ENCODE measurements at places on chromosomes 3 and 15.
A peak's percentile ranks its signal among the peaks of the same experiment; 100 is the strongest.

- DNase-seq = no peak
Measured at GRCh38 chr3:169945313-169945712, 21.3 kb upstream of the SEC62 start.

- no peak for DNase-seq
Measured at GRCh38 chr3:12508291-12508700, 24.0 kb downstream of the TSEN2 start.

DNA sequence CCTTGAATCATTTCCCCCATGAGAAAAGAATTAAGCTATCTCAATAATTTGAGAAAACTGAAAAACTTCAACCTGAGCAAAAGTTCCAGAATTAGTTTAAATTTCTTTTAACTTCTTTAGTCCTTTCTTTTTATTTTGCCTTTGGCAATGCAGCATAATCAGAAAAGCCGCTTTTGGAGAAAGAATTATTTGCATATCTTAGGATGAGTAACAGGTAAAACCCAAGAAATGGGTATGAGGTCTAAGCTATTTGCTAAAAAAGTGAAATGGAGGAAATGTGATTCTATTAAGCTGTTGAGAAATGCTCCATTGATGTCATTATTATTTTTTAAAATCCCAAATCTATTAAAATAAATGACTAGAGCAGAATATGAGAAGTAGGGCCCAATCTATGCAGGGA, 1238.3 kb upstream of the GBE1 start:
- no peak for DNase-seq

- no peak for DNase-seq
Measured at GRCh38 chr15:39188930-39189329, 391.9 kb upstream of the THBS1 start.

DNA sequence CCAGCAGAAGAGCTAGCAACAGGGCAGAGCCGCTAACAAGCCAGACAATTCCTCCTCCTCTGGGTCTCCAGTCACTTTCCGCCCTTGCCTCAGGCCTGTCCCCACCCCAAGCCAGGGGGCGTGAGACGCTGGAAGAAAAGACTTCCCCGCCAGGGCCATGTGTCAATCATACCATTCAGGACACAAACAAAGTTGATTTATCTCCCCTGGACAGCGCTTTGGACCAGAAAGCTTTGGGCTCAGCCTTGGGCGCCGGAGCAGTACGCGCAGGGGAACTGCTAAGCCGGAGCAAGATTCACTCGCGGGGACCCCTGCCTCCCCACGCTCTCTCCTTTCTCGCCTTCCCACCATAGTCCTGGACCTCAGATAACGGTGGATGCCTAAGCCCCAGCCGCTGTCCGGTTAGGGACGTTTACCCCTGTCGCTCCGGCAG, 479 bp downstream of the LRRC2 start:
- no peak for DNase-seq

GRCh38 chr3:89072642-89073041, 34.8 kb upstream of the EPHA3 start:
- no peak for DNase-seq

DNA sequence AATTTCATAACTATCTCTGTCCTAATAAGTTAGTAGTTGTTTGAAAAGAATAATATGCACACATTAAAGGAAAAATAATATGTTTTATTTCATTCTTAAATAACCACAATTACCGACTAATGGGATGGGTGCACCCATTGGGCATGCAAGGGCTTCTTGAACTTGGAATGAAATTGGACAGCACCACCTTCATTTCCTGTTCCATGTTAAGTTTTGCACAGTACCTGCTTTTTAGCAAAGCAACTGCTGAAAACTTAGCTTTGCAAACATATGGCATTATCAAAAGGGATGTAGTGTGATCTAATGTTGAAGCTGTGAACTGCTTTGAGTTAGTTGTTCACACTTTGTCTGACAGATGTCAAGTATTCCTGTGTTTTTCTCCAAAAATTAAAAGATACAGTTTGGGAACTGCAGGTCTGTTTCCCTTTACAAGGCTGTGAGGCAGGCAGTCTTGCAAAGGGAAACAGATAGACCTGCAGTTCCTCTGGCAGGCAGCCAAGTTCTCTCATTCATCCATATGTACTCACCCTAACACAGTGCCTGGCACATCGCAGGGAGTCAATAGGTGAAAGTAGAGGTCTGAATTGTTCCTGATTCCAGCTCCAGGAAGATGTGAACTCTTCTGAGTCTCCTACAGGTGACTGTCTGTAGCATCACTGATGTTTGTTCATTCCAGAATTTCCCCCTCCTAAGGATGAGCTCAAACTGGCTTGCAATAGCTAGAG, 64.3 kb upstream of the GOLGA8B start:
- DNase-seq = no peak

- DNase-seq = peak; percentile 92
Measured at GRCh38 chr15:88904624-88905327, 8.4 kb downstream of the MFGE8 start.

GRCh38 chr3:172654470-172654869, 56.4 kb downstream of the NCEH1 start:
- DNase-seq = no peak

- DNase-seq = no peak
Measured at GRCh38 chr3:107220538-107220937, 156.7 kb upstream of the CCDC54 start.

DNA sequence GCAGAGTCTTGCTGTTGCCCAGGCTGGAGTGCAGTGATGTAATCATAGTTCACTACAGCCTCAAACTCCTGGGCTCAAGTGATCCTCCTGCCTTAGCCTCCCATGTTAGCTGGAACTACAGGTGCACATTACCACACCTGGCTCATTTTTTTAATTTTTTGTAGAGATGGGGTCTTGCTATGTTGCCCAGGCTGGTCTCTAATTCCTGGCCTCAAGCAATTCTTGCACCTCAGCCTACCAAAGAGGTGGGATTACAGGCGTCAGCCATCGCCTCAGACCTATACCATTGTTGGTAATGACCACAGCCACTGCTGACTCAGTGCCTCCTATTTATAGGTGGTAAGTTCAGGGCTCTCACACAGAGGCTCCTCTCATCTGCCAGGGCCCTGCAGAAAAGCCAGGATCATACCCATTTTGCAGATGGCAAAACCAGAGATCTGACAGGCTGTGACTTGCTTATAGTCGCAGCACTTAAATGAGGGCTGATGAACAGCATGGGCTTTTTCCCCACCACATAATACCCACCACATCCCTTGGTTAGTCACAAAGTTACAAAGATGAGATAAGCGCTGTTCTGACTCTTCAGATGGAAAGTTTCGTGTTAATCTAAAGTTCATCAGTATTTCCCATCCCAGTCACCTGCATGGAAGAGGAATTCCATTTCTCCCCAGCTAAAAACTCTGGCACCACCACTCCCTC, 21.8 kb upstream of the SPATA12 start:
- no peak for DNase-seq

- DNase-seq = no peak
Measured at GRCh38 chr3:4751029-4751501, 228.2 kb upstream of the BHLHE40 start.

- DNase-seq = no peak
Measured at GRCh38 chr3:48034000-48034516, 17.8 kb upstream of the MAP4 start.

GRCh38 chr3:35523838-35524237, 115.5 kb upstream of the ARPP21 start:
- no peak for DNase-seq

GRCh38 chr3:48306860-48307530, 26.5 kb downstream of the SPINK8 start:
- no peak for DNase-seq

- DNase-seq = no peak
Measured at GRCh38 chr15:101243420-101243819, 8.4 kb downstream of the CHSY1 start.

- no peak for DNase-seq
Measured at GRCh38 chr15:38705436-38706219, 141.0 kb upstream of the RASGRP1 start.

- DNase-seq = no peak
Measured at GRCh38 chr3:38650248-38650951, 913 bp upstream of the SCN5A start.

DNA sequence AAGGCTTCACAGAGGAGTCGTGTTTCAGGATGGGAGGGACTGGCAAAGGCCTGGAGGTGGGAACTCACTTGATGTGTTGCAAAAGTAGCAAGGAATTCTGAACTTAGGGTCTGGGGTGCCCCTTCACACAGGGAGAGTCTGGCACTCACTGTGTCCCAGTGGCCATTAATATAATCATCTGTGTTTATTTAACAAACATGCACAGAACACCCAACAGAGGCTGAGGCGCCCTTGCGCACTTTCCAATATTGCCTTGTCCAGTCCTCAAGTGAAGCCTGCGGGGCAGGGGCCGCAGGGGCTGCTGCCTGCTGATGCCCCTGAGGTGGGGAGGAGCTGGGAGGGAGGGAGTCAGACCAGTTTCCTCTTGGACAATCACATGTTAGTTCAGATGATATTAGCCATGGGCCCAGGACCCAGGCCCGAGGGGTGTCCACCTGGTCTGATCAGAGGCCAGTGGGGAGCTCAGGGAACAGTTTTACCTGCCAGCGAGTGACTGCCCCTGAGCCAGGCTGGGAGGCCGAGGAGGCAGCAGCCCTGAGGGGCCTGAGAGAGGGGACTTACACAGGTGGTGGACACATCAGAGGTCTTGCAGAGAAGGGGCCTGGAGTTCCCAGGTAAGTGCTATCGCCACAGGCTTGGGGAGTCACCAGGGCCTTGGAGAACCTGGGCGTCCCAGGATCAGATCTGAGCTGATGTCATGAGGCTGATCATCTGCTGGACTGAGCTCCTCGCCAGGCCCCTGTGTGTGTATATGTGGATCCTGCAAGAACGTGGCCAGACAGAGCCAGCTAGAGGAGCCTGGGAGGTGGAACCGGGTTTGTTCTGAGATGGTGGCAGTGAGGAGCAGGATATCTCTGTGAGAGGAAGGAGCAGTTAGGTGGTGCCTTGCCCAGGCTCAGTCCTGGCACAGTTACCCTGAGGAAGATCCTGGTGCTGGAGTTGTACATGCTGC, 13.8 kb upstream of the TXNRD3 start:
- DNase-seq = no peak

DNA sequence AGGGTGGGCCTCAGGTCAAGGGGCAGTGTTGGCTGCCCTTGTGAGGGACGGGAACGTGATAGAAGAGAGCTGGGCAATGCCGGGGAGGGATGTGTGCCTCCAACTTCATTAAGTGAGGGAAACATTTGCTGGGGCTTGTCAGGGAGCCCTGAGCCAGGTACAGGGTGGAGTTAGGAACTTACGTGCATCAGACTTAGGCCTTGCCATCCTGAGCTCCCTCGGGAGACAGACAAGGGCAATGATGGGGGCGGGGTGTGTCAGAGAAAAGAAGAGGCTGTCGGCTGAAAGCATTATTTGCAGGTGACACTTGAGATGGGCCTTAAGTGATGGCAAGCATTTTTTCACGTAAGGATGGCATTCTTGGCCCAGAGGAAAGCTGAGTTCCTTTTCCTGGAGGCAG, 1.6 kb downstream of the FAM131A start:
- no peak for DNase-seq

GRCh38 chr3:18044971-18045880, 302.8 kb upstream of the TBC1D5 start:
- no peak for DNase-seq

DNA sequence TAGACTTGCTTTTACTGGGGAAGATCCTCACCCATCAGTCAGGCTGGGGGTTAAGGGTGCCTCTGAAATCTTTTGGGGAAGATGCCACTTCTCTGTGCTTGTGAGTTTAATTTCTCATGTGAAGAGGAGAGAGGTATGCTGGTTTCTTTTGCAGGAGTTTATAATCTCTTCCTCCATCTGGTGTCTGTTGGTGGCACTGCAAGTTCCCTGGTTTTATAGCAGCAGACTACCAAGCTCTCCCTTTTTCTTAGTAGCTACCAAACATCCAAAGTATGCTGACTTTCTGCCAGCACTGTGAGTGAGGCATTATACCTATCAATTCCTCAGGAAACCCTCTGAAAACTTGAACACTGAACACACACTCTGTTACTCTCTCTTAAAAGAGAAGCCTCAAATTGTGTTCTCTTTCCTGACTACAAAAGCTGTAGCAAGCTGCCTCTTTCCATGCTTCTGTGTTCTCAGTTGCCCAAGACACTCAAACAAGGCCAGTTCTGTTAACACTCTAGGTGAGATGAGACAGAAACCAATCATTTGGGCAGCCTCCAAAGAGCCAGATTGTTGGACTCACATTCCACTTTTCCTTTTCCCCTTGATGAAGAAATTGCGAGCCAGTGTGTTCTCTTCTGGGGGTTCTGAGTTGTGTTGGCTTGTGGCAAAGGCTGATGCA, 299.5 kb downstream of the GAP43 start:
- DNase-seq = no peak

DNA sequence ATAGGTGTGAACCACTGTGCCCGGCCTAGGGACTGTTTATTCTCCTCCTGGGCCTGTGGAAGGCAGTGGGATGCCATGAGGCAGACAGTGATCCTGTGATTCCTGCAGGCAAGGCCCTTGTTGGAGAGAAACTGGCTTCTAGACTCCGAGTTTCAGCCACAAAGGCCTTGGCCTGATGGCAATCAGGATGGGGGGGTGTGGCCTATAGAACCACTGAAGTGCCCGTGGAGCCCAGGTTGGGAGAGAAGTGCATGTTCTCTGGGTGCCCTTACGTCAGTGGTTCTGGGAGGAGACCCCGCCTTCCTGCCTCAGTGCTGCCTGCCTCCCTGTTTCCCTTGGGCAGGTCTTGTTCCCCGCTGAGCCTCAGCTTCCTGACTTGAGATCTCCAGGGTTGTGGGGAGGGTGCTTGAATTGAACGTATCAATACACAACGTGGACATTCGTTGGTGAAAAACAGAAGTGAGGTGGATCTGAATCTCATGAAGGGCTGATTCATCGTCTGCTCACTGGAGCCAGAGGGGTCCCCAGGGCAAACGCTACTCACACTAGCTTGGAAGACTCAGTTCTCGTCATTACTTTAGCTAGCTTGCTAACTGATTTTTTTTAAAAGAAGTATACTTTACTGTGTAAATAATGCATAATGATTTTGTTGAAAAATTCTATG, 31.8 kb downstream of the IRAK2 start:
- DNase-seq = no peak

- DNase-seq = no peak
Measured at GRCh38 chr3:101453961-101454360, 59.1 kb downstream of the SENP7 start.

- DNase-seq = no peak
Measured at GRCh38 chr15:68333775-68334470, 56.4 kb downstream of the FEM1B start.

- DNase-seq = no peak
Measured at GRCh38 chr15:34514251-34514670, 69.2 kb downstream of the GOLGA8B start.

GRCh38 chr3:50154476-50154839, 666 bp upstream of the SEMA3F start:
- no peak for DNase-seq

DNA sequence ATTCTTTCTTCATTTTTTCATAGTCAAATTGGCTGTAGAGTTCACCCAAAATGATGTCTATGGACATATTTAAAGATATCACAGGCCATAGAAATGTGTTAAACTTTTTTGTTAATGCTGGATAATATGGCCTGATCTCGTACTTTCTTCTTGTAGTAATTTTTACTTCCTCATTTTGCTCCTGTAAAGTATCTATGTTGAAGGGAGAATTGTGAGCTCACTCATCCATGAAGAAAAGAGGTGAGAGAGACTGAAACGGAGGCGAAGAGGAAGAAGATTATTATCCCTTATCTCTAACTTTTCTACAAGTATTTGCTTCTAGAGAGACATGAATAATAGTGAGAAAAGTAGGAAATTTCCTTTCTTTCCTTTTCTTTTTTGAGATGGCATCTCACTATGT, 613.8 kb upstream of the TBL1XR1 start:
- DNase-seq = no peak

Data from activated naive CD4-positive, alpha-beta T cell (primary cell).